ENCODE measurements at places on chromosomes 1 and 21.

- DNase-seq = no peak
Observed at GRCh38 chr1:25009671-25010262, 79.7 kb upstream of the RUNX3 start.

- no peak for DNase-seq
Observed at GRCh38 chr1:174892016-174892415, 107.7 kb upstream of the CACYBP start.

GRCh38 chr1:151010346-151010726 is 2.1 kb downstream of the PRUNE1 start:
- DNase-seq = no peak

GRCh38 chr1:77831566-77831965 is 52.1 kb downstream of the MIGA1 start:
- DNase-seq = no peak

- no peak for DNase-seq
Observed at GRCh38 chr1:199862047-199862446, 165.5 kb upstream of the NR5A2 start.

- DNase-seq = no peak
Observed at GRCh38 chr1:2830761-2831425, 29.4 kb upstream of the TTC34 start.

Data from stimulated activated CD4-positive, alpha-beta T cell treated with anti-CD3 and anti-CD28 coated beads, Interleukin-1b, Interleukin-23, amount 100 ng/mL, for 1 hour (primary cell).